ENCODE measurements at places on chromosomes 5 and 9.

- DNase-seq = no peak
These were observed 103.2 kb downstream of the VAV2 start for GRCh38 chr9:133888809-133889491.

DNA sequence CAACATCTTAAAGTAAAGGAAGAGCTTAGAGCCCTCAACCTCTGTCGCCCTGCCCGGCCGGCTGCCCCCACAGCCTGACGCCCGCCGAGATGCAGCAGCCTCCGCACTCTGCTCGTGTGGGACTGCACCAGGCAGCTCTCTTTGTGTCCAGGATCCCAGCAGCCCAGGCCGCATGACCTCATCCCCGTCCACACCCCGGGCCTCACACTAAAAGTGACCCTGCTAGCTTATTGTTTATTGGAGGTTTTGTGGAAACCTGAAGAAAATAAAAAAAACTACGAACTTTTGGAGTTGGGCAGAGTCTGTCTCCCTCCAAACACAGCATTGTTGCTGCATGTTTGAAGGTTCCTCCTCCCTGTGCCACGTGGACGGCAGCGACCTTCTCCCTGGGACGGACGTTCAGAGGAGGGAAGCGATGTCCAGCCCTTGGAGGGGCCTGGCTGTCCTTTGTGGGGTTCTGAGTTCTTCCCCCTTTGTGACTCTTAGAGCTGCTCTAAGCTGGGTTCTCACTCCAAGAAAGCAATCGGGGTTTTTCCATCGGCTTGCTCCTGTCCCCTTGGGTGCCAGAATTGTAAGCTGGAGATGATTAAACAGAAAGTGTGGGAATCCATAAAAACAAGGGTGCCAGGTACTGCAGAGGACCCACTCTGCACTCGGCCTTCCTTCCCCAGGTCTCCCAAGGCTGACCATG lies 103.5 kb upstream of the COL5A1 start:
- DNase-seq = no peak

DNA sequence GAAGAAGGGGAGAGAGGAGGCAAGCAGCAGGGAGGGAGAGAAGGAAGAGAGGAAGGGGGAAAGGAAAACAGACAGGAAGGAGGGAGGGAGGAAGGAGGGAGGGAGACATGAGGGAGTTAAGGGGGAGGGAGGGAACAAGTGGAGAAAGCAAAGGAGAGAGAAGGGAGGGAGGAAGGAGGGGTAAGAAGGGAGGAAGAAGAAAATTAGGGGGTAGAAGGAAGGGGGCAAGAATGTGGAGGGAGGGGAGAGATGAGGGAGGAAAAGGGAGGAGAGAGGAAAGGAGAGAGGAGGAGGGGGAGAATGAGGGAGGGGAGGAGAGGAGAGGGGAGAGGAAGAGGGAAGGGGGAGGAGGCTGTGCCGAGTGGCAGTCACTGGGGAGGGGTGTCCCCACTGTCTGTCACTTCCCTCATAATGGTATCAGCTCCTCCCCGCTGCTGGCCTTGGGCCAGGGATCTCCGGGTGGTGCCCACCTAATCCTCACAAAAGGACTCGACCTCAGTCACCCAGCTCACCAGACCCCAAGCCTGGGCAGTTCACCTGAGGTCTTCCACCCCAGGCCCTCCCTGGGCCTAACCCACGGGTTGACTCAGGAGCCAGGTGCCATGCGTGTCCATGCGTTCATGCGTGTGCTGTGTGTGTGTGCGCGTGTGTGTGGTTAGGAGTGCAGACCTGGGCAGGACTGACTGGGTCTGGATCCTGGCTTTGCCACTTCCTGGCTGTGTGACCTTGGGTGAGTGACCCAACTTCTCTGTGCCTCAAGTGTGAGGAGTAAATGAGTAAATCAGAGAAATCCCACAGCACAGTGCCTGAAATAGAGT lies 18.1 kb downstream of the C9orf50 start:
- no peak for DNase-seq

GRCh38 chr9:38207247-38207778 lies 138.3 kb upstream of the SHB start:
- no peak for DNase-seq

DNA sequence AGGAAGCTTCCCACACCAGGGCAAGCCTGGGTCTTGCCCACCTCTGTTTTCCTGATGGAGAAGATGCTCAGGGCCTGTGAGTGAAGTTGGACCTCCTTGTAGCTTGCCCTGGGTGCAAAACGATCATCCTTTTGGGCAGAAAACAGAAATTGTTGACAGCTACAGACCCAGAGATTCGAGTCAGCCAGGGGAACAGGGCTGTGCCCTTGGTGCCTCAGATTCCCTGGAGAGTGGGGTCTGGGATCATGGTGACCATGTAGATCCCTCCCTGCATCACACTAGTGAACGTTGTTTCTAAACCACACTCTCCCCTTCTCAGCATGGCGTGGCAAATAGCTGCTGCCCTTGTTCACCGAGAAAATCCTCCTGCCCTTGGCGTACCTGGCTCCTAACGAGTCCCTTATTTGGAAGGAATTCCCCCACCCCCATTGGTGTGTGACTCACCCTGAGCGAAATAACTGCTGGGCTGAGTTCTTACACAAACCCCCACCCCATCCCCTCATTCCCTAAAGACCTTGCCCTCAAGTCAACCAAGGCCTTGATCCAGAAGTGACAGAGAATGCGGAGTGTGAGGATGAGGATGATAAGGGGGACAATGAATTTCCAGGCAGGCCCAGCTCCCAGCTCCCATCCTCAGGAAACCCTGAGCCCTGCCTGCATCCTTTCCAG lies 1.1 kb upstream of the DCANP1 start:
- DNase-seq = no peak

Data from bone marrow (tissue), 2 donors.